ENCODE measurements at places on chromosomes 4 and X.

DNA sequence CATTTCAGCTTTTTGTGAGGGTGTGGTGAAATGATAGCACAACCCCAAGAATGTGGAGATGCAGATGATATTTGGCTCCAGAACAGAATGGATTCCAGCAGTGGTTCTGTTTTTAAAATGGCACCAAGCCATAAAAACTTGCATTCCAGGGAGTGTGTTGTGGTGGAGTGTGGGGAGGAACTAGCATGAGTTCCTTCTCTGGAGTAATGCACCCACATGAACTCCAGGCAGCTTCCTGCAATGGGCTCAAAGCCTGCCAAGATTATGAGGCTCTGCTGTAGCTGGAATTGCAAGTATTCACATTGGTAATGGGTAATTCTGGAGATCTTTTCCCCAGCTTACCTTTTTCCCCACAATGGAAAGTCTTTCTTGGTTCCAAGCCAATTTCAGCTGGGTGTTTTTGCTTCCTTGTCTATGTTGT lies 161.4 kb downstream of the RAB28 start:
- DNase-seq: no peak

GRCh38 chr4:1530356-1530755 lies 124.1 kb upstream of the NKX1-1 start:
- DNase-seq: no peak

- no peak for DNase-seq
These were observed 38.2 kb upstream of the MTNR1A start for GRCh38 chr4:186593587-186593973.

DNA sequence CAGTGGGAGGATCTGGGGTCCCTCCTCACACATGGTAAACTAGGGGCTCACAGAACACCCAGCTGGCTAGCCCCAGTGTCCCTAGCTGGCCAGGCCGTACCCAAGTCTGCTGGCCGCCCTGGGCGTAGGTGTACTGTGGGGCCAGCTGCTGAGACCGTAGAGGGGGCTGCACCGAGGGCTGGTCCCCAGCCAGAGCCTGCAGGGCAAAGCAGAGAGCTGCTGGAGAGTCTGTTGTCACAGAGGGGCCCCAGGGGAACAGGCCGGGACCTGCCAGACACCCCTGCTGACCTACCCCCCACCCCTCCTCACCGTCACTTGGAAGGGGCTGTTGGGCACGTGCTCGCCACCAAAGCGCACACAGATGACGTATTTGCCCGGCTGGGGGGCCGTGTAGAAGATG lies 19.9 kb downstream of the FLNA start:
- DNase-seq: no peak

- no peak for DNase-seq
These were observed 116.0 kb upstream of the PDE5A start for GRCh38 chr4:119744580-119744979.

- DNase-seq: no peak
These were observed 1352.1 kb upstream of the DIAPH2 start for GRCh38 chrX:95332530-95332929.

- no peak for DNase-seq
These were observed 550.9 kb downstream of the GLUD2 start for GRCh38 chrX:121598356-121598755.
